ENCODE measurements at places on chromosomes 16 and 17.

- DNase-seq = peak; percentile 77
Measured at GRCh38 chr17:74442670-74443515, 11.0 kb downstream of the GPRC5C start.

- DNase-seq = no peak
Measured at GRCh38 chr17:7357381-7357780, 2.4 kb downstream of the TMEM95 start.

DNA sequence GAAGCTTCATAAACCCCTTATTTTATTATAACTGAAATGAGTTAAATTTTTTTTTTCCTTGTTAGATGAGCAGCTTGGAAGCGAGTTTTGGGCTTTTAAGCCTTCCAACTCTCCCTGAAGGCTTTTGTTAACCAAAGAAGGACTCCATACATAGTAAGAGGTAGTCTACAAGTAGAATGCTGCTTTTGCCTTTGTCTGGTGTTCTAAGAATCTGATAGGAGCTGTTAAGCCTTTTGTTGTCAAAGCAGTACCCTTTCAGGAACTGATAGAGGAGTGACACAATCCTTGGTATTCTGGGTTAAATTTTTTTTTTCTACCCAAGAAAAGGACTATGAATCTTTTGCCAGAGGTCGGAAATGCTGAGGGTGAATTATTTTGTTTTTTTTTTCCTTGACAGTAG, 26.1 kb downstream of the MAP2K4 start:
- no peak for DNase-seq

GRCh38 chr17:82396601-82397435, 21.3 kb upstream of the HEXD start:
- DNase-seq = peak; percentile 76
